ENCODE measurements at places on chromosomes 6 and 20.
A peak's percentile ranks its signal among the peaks of the same experiment; 100 is the strongest.

- no peak for DNase-seq
These were observed 93.2 kb downstream of the FOXO3 start for GRCh38 chr6:108653949-108654348.

- no peak for DNase-seq
These were observed 606.0 kb downstream of the HDGFL1 start for GRCh38 chr6:23175391-23175790.

DNA sequence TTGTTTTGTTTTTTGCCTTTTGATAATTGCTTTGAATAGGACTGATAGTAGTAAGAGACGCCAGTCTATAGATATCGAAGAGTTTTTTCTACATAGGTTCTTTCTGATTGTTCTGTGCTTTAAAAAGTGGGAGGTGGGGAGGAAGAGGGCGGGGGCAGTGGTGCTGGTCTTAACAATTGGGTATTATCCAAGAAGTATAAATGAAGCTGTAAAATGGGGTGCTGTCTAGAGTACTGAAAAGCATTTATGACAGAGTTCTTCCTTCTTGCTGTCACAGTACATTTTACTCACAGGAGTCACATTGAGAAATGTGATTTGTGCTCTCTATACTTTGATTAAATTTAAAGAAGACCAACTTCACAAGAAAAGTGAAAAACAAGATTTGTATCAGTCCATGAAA, 41.0 kb downstream of the MAPK14 start:
- no peak for DNase-seq

- no peak for DNase-seq
These were observed 20.6 kb upstream of the ZBTB24 start for GRCh38 chr6:109503327-109504224.

DNA sequence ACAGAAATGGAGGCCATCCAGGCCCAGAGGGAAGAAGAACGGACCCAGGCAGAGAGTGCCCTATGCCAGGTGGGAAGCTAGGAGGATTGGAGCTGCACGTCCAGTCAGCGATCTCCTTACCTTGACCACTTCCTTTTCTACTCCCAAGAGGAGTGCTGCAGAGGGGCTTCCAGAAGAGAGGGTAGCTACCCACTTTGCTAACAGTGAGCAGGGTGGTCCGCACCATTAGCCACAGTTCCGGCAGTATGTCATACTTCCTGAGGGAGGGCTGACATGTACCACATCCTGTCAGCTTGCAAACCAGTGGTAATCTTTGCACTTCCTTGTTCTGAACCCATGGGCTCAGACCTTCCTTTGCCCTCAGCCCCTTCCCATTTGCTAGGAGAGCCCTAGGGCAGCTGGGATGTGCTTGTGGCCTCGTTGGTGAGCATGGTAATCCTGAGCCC, 35.4 kb downstream of the CEP250 start:
- no peak for DNase-seq

GRCh38 chr6:53877151-53877550, 82.3 kb downstream of the LRRC1 start:
- no peak for DNase-seq

GRCh38 chr6:84639396-84639795, 125.0 kb downstream of the TBX18 start:
- peak; percentile 13 for DNase-seq

GRCh38 chr6:56671651-56672461, 29.2 kb upstream of the DST start:
- DNase-seq = no peak

DNA sequence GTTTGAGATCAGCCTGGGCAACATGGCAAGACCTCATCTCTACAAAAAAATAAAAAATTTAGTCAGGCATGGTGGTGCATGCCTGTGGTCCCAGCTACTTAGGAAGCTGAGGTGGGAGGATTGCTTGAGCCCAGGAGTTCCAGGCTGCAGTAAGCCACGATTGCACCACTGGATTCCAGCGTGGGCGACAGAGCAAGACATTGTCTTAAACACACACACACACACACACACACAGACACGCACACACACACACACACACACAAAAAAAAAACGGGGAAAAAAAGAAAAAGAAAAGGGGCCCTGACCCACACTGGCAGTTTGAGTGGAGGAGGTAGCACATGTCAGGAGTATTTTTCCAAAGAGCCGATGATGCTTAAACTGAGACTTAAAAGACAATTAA, 122.2 kb downstream of the AFG1L start:
- no peak for DNase-seq

GRCh38 chr6:148616841-148617240, 130.0 kb upstream of the UST start:
- DNase-seq = no peak

- DNase-seq = no peak
These were observed 197.5 kb upstream of the SULF2 start for GRCh38 chr20:47982574-47983360.

GRCh38 chr6:153392156-153392555, 261.1 kb upstream of the RGS17 start:
- peak; percentile 33 for DNase-seq

GRCh38 chr20:45090481-45090880, 10.4 kb downstream of the KCNS1 start:
- DNase-seq = no peak

DNA sequence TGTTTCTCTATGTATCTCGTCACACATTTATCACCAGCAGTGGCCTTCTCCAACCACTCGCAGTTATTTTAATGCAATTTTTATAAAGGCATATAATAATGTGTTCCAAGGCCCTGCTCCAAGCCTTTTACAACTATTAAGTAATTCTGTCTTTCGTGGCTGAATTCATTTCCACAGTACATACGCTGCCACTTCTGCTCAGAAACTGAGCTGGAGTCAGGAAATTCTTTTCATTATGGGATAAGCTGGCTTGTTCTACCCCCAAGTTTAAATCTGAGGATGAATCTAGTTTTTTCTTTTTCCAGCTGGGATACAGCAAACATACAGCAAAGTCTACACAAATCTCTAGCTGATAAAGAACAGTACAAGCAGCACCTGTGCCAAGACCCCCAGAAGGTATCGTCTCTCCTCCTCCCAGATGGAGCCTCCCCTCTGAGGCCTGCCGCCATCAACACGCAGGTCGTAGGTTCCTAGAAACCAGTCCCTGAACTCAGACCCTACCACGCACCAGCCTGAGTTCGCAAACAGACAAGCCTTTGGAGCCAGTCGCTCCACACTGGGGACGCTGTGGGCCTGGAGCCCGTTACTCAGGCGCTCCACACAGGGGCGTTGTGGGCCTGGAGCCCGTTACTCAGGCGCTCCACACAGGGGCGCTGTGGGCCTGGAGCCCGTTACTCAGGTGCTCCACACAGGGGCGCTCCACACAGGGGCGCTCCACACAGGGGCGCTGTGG, 263.5 kb downstream of the THBS2 start:
- no peak for DNase-seq

DNA sequence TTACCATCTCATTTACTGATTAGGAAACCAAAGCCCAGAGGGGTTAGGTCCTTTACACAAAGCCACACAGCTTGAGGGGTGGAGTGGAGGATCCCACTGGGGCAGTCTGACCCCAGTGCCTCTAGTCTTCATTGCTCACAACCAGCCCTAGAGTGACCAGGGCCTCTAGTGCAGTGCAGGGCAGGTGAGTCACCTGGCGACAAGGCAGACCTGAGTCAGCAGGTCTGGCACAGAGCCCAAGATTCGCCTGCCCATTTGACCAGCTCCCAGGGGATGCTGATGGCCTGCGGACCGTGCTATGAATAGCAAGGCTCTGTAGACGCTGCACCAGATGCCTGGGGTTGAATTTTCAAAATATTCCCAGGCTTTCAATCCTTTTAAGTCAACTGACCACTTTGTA, 29.9 kb downstream of the CDH26 start:
- DNase-seq = peak; percentile 53

DNA sequence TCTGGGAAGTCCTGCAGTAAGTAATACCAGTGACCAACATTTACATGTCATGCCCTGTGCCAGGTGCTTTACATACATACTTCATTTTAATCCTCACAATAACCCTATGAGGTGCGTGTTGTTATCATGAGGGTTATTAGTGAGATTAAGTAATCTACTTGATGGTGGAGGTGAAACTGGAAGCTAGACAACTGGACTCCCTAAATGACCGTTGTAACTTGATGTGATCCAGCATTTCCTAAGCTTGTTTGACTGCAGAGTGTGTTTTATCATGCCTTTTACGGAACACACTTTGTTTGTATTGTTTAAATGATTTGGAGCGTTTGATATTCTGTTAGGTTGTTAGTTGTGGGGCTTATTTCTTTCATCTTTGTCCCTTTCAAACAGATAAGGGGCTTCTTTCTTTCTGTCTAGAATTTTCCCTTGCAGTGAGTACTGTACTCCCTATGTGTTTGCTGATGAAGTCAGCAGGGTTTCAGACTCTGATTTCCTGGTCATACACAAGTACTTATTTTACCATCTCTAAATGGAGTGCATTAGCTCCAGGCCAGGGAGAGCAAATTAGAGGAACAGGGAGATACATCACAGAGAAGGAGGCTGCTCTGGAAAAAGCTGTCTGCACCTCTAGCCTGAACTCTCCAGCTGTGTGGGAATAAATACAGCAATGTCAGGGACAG, 29.7 kb downstream of the CHMP4B start:
- DNase-seq = no peak
